ENCODE measurements at places on chromosomes 16 and 17.

DNA sequence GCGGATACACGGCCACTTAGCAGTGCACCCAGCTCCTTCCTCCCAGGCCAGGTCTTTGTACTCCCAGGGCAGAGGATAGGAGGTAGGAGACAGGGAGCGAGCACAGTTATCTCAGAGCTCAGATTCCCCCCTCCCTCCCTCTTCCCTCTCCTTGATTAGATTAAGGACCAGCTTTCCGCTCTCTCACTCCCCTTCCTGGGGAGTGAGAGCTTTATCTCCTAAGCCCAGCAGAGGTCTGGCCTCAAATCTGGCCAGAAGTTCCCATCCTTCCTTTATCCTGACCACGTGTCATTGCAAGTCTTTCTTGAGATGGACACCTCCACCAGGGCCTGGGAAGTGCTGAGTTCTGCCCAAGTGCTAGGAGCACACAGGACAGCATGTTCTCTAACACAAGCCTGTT, 5.1 kb downstream of the ARL4D start:
- no peak for DNase-seq

DNA sequence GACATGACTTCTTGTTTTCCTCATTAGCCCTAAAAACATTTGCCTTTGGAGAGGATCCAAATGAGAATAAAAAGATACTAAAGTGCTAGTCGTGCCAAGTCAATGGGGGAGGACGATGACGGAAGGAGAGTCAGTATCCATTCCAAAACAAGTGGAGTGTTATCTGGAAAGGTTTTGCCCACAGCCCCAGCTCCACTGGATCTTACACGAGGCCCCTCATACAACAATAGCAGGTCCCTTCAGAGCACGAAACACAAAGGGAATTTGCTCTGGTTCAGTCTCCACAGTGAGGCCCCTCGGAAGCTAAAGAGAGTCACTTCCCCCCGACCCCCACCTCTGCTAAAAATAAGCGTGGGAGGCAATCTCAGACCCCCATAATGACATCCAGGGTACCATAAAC, 496.9 kb upstream of the ZFHX3 start:
- DNase-seq: no peak

- no peak for DNase-seq
Measured at GRCh38 chr17:53823341-53824050, 769 bp downstream of the KIF2B start.

DNA sequence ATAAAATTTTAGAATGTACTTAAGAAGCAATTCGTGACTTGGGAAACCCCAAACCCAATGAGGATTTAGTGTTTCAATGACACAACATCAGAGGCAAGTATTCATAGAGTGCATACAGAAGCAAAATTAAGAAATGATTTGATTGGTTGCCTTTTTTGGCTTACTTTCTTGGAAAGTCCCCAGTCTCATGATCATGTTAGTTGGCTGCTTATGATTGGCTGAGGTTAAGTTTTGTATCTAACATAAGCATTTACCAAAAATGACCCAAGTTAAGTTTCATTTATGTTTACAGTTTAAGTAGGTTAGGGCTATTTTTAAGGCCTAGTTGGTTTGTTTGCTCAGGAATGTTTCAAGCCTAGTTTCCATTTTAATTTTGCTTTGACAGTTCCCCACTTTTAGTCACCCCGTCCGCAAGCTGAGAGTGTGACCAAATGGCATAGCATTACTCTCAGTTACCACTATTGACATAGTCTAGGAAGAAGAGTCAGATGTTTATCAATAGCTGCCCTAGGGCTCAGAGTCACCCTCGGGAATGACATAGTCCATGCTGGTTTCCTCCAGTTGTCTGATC, 36.2 kb downstream of the DGKE start:
- no peak for DNase-seq

DNA sequence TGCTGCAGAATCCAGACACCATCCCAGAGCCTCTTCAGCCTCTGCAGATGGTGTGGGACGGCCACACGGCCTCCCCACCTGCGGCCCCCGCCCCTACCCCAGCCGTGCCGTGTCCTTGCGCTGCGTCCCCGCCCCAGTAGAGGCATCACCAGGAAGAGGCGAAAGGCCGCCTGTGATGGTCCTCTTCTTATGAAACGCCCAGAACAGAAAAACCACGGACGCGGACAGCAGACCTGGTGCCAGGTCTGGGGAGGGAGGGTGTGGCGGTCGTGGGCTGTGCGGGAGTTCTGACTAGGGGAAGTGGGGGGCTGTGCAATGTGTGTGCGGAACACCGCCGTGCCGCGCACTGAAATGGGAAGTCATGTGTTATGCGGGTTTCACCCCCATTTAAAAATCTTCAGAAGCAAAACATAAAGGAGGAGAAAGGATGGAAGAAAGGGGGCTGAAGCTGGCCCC, 25.5 kb downstream of the ACSF3 start:
- DNase-seq: no peak

GRCh38 chr17:53463363-53463762, 359.4 kb upstream of the KIF2B start:
- no peak for DNase-seq

GRCh38 chr17:19534562-19535149, 1.0 kb downstream of the SLC47A1 start:
- DNase-seq: no peak

DNA sequence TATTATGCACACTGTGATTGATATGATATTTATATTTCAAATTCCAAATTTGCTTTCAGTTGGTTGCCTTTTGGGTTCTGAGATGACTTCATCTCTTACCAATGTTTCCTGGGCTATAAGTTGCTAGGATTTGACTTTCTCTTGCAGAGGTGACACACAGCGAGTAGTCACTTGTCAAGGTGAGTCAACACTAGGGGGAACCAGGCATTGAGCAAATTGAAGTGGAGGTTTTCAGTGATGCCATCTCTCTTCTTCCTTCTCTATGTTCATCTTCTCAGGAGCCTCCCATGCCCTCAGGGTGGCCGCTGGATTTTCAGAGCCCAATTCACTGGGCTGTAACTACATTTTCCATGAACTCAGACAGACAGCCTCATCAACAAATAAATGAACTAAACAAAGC, 6.0 kb upstream of the CPD start:
- no peak for DNase-seq

GRCh38 chr16:1283296-1283695, 26.1 kb upstream of the UBE2I start:
- DNase-seq: no peak

- DNase-seq: no peak
Measured at GRCh38 chr17:61461967-61462718, 9.9 kb downstream of the TBX4 start.
